ENCODE measurements at places on chromosomes 3 and 15. TPM values are rescaled to one million over a fixed set of nuclear protein-coding genes. Genes with fewer than 3 reads are reported as not detected.

DNA sequence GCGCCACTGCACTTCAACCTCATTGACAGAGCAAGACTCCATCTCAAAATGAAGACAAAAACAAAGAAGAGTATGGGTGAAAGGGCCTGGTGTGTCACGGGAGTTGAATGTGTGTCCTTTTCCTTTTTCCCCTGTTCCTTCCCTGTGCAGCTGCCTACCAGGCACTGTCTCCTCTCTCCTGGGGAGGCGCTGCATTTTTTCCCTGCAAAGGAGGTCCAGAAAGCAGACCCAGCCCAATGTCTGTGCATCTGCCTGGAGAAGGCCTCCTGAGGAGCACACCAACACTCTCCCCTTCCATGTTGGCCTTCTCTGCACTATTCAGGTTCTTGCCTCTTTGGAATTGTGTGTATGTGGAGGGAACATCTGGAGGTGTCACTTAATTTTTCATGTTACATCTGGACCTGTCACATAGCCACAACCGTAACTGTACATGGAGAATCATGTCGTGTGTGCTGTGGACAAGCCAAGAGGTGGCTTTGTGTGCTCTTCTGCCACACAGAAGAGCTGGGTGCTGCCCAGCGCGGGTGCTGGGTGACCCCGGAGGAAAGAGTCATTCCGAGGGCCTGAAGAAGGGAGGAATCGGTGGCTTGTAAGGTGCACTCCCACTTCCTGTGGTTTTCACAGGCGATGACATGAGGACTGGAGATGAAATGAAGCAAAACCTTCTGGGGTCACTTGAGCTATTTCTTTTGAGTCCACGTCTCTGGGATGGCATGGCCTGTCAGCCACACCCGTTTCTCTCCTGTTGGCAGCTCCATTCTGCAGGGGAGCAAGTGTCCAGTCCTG lies 46.5 kb upstream of the CGNL1 start:
- no peak overlapping the region for H3K4me3 ChIP-seq
- no peaks in the 10 kb centered on the region for H3K27me3 ChIP-seq
- no peak for DNase-seq
- peaks cover 10% of the 10 kb centered on the region for H3K4me1 ChIP-seq

GRCh38 chr3:135558150-135558783 lies 407.3 kb upstream of the PPP2R3A start:
- no peaks in the 10 kb centered on the region for H3K4me1 ChIP-seq
- H3K27ac ChIP-seq: no peak overlapping the region
- H3K27me3 ChIP-seq: no peaks in the 10 kb centered on the region
- H3K36me3 ChIP-seq: no peaks in the 10 kb centered on the region

GRCh38 chr3:184334470-184335158 lies 2.8 kb upstream of the FAM131A start:
- H3K4me3 ChIP-seq: no peak overlapping the region
- H3K27me3 ChIP-seq: no peaks in the 10 kb centered on the region
- peaks cover 59% of the 10 kb centered on the region for H3K36me3 ChIP-seq
- DNase-seq: no peak

DNA sequence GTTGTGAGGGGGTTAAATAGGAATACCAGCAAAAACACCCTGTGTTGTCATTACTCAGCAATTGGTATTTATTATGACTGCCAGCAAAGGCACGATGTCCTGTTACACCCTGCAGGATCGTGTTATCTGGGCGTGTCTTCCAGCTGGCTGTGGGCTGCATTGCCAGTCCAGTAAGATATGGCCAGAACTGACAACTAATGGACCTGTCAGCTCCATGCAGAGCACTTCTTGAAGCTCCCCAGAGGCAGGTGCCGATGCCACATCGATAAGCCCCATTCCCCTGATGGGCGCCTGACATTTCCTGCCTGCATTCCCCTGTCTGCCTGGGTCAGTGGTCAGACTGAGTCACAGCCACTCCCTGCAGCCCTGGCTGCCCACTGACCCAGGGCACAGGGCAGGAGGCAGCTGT lies 79.7 kb upstream of the RASGRF1 start:
- peaks cover 9% of the 10 kb centered on the region for H3K27me3 ChIP-seq
- no peak for DNase-seq
- peaks cover 8% of the 10 kb centered on the region for H3K4me1 ChIP-seq

- H3K36me3 ChIP-seq: no peaks in the 10 kb centered on the region
- H3K27ac ChIP-seq: no peak overlapping the region
- H3K4me3 ChIP-seq: no peak overlapping the region
- H3K4me1 ChIP-seq: peaks cover 9% of the 10 kb centered on the region
Measured at GRCh38 chr3:62567097-62568021, 194.0 kb upstream of the FEZF2 start.

Gene FEZF2
- total RNA-seq: not detected

Gene LDHAL6B
- total RNA-seq: not detected

Gene LRRIQ4
- not detected for total RNA-seq

Gene CDCP1
- total RNA-seq: 28.7 TPM

Gene IQCF5
- not detected for total RNA-seq

Gene RAD51
- 1.1 TPM for total RNA-seq
